ENCODE measurements at places on chromosomes 16 and 17.
A peak's percentile ranks its signal among the peaks of the same experiment; 100 is the strongest.

GRCh38 chr17:38363016-38363415 lies 11.4 kb downstream of the SOCS7 start:
- DNase-seq: no peak

DNA sequence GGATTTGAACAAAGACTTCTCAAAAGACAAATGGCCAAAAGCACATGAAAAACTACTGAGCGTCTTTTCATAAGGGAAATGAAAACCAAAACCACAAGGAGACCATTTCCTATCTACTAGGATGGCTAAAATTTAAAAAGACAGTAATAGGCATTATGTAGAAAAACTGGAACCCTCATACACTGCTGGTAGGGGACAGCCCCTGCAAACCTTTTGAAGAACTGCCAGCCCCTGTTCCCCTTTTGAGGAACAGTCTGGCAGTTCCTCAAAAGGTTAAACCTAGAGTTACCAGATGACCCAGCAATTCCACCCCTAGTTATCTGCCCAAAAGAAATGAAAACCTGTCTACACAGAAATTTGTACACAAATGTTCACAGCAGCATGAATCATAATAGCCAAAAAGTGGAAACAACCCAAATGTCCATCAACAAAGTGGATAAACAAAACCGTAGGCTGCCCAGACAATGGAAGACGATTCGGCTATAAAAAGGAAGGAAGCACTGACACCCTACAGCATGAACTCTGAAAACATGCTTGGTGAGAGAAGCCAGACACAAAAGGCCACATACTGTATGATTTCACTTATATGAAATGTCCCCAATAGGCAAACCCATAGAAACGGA lies 22.9 kb downstream of the CDIP1 start:
- DNase-seq: no peak

GRCh38 chr17:82320956-82321927 lies 3.8 kb upstream of the CD7 start:
- DNase-seq: no peak

DNA sequence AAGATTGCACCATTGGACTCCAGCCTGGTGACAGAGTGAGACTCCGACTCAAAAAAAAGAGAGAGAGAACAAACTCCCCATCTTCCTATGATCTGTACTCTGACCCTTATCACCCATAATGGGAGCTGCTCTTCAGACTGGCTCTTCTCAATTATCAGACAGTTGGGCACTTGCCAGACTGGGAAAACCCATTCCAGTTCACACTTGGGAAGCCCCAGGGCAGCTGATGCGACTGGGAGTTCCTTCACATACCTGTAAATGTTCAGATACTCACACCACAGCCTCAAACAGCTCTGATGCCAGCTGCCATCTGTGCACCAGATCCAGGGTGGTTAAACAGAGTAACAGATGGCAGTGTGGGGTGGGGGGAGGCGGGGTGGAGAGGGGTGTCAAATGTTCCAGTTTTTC lies 23.8 kb upstream of the TMEM101 start:
- DNase-seq: no peak

- no peak for DNase-seq
These were observed 54.9 kb upstream of the DLX4 start for GRCh38 chr17:49914096-49914490.

DNA sequence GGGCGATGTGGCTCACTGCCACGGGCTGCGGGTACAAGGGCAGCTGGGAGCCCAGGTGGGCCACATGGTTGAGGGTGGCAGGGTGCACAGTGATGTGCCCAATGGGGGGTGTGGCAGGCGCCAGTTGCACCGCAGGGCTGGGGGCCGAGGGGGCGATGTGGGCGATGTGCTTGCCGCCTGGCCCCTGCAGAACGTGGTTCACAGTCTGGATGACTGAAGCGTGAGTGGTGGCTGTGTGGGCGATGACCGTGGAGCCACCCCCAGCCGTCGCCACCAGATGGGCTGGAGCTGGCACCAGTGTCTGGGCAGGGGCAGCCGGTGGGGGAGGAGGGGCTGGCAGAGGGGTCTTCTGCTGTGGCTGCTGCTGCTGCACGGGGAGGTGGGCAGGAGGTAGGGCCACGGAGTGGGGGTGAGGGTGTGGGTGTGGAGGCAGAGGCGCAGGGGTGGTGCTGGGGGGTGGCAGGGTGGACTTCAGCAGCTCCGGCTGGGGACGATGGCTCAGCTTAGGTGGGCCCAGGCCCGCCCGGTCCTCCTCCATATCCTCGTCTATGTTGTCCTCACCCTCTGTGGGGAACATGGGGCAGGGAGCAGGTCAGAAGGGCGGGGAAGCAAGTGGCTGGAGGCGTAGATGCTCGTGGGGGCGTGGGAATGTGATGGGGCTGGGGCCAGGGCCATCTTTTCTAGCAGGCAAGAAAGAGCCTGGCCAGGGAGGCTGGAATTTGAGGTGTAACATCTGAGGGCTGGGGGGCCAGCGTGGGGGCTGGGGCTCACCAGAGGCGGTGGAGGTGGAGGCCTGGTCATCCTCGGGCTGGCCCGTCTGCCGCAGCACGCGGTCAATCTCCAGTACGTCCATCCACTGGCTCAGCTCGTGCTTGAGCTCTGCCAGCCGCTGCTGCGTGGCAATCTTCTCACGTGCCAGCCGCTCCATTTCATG lies 13.5 kb downstream of the MNT start:
- no peak for DNase-seq

DNA sequence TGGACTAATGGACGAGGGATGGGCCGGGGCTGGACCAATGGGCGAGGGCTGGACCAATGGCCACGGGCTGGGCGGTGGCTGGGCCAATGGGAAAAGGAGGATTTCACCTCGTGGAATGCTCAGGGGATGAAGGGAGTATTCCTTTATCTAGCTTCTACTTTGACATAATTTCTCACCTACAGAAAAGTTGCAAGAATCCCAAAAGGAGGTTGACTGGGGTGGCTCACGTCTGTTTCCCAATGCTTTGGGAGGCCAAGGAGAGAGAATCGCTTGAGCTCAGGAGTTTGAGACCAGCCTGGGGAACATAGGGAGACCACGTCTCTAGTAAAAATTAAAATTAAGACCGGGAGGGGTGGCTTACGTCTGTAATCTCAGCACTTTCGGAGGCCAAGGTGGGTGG lies 5.7 kb upstream of the FLYWCH1 start:
- no peak for DNase-seq

GRCh38 chr17:53971361-53971760 lies 148.6 kb downstream of the KIF2B start:
- no peak for DNase-seq

- DNase-seq: no peak
These were observed 36.9 kb upstream of the TRAP1 start for GRCh38 chr16:3754081-3754703.

DNA sequence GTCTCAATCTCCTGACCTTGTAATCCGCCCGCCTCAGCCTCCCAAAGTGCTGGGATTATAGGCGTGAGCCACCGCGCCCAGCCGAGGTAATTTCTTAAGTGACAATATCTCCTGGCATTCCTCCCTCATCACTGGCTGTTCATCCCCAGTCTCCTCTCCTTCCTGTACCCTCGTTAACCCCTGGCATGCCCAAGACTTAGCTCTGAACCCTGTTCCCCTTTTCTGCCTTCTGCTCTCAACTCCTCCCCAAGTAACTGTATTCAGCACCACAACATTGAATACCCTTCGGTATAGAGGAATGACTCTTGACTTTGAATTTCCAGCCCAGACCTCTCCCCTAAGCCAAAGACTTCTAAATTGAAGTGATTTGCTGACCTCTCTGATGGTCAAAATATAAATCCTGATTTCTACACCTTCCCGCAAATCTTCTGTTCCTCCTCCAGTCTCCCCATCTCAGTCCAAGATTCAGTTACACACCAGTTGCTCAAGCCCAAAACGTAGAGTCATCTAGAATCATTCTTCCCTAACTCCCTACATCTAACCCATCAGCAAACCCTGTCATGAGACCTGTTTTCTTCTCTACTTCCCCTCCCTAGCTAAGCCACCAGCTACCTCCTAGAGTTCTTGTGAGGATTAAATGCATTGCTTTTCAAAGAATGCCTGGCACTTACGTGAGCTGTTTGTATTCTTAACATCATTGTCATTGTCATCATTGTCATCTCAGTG lies 14.8 kb downstream of the PMP22 start:
- DNase-seq: no peak

DNA sequence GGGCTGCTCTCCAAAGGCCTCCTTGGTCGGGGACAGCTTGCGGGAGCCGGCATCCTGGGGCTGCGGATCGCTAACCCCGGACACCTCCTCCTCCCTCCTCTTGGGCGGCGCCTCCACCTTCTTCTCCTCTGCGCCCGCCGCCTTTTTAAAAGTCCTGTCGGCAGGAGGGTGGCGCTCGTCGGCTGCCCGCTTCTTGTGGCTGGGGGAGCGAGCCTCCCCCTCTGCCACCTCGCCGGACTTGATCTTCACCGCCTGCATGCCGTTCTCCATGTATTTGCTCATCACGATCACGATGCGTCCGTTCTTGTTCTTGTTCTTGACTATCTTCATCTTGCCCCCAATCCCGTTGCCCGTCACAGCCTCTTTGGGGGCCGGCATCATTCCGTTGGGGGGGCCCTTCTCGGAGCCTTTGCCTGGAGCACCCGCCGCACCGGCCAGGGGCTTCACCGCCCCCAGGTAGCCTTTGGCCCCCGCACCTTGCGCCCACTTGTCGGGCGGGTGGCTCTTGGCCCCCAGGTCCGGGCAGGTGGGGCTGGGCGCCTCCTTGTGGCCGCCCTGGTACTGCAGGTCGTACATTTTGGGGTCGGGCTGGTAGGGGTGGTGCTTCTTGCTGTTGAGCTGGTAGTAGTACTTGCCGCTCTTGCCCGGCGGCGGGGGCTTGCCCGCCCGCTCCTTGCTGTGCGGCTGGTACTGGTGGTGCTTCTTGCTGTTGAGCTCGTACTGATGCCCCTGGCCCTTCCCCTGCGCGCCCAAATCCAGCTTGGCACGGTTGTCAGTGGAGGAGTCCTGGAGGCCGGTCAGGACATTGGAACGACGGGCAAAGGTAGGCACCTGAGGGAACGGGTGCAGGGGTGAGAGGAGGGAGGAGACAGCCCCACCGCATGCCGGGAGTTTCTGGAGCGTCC lies 4.4 kb downstream of the CBX4 start:
- no peak for DNase-seq

- DNase-seq: no peak
These were observed 155.6 kb downstream of the SNX11 start for GRCh38 chr17:48262982-48263730.

DNA sequence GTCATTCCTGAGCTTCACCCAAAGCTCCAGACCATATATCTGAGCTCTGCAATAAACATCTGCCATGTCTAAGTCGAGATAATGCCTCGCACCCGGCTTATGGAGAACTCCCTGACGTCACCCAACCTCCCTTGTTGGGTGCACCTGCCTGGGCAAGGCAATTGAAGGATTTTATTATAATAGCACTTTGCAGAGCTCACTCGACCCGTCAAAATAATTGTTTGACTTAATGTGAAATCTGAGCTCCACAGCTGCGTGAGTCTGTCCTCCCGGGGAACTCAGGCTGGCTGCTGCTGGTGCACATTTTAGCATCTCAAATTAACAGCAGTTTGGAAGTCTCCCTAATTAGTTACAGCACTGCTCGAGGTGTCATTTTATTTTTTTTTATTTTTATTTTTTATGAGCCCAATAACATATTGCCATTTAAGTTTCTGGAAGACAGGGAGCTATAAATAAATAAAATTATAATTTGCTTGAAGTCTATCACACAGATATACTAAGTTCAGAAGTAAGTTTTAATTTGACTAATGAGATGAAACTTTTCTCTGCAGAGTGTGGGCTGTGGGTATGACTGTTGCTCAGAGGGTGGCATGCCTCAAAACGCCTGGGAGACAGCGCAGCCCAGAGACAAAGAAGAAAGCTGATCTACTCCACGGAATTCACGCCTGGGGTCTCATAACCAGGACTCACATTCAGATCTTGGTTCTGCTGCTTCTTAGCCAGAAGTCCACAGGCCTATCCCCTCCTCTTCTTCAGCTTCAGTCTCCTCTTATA lies 401.4 kb upstream of the C16orf82 start:
- no peak for DNase-seq

- DNase-seq: no peak
These were observed 10.6 kb downstream of the NAA60 start for GRCh38 chr16:3454093-3454492.

- DNase-seq: no peak
These were observed 3.7 kb upstream of the C16orf78 start for GRCh38 chr16:49369651-49370611.

DNA sequence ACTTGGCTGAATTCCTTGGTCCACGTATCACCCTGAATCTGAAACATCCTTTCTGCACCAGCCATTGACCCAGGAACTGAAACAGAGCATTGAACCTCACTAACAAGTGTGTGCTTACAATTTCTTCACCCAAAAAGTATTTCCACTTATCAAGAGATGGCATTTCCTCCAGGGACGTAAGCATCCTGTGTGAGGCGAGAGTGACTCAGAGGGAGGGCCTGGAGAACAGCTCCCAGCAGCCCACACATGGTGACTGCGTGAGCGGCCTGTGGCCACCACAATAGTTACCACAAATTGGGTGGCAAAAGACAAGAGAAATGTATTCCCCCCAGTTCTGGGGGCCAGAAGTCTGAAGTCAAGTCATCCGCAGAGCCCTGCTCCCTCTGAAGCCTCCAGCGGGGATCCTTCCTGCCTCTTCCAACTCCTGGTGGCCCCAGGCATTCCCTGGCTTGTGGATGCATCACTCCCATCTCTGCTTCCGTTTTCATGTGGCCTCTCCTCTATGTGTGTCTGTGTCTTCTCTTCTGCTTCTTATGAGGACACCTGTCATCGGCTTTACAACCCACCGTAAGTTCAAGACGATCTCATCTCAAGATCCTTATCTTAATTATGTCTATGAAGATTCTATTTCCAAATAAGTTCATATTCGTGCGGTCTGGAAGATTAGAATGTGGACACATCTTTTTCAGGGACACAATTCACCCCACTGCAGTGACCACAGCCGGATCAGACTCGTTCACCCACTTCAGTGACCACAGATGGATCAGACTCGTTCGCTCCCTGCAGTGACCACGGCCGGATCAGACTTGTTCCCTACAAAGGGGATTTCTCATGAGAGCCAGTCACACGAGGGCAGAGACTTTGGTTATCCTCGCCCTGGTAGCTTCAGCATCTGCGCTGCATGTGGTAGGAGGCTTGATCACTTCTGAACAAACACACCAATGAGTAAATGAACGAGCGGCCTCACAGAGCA lies 122.6 kb upstream of the FOXF1 start:
- no peak for DNase-seq

DNA sequence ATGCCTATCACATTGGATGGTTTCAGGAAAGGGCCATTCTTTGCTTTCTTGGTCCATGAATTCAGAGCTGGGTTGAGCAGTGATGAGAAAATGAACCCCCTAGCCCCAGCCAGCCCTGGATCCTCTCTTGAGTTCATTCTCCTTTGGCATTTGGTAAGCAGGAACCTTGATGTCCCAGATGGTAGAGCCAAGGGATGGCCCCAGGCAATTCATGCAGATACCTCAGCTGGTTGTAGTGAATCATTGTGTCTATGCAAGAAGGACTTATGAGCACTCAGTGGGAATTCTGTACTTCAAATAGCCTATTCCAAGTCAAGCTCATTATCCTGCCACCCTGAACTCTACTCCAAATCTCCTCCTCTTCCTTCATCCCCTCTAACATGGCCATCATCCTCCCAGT lies 412.7 kb downstream of the UTP18 start:
- DNase-seq: no peak

- DNase-seq: no peak
These were observed 6.2 kb upstream of the GSE1 start for GRCh38 chr16:85606904-85607303.

- peak; percentile 45 for DNase-seq
These were observed 53.4 kb downstream of the BRIP1 start for GRCh38 chr17:61809816-61810392.
